ENCODE measurements at places on chromosomes 12 and 14. TPM values are rescaled to one million over a fixed set of nuclear protein-coding genes. Genes with fewer than 3 reads are reported as not detected.

DNA sequence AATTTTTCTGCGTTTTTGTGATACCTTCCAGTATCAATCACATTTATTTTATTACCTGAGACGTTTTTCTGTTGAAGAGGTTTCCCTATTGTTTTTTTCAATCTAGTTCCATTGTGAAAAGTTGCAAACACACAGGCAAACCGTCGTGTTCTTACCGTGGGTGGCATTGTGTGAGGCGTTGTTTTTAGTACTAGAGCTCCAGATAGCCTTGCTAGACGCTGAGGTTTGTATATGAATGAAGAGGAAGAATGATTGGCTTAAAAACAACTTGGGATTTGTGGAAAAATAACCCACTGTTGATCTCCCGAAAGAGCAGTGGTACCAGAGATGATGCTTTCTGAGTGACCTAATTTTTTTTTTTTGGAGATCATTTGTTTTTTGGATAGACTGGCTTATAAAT, 1.0 kb downstream of the SOCS4 start:
- no peak for DNase-seq

- no peak for DNase-seq
Measured at GRCh38 chr12:122544537-122544936, 17.5 kb downstream of the KNTC1 start.

DNA sequence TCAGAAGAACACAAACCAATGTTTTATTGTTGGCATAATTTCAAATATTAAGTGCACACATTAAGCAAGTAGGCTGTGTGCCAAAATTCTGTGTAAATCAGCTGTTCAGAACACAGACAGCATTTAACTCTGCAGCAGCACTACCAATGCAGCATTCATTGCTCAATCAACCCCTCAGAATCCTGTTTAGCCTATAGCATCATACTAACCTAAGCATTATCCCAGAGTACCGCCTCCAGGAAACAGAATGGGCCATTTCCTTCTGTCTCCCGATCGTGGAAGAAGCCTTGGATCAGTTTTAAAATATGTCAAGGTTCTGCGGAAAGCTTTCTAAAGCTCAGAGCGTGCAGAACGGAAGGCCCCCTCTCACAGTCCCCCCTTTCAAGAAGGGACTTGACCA, 3.3 kb downstream of the IL26 start:
- peak; percentile 24 for DNase-seq

DNA sequence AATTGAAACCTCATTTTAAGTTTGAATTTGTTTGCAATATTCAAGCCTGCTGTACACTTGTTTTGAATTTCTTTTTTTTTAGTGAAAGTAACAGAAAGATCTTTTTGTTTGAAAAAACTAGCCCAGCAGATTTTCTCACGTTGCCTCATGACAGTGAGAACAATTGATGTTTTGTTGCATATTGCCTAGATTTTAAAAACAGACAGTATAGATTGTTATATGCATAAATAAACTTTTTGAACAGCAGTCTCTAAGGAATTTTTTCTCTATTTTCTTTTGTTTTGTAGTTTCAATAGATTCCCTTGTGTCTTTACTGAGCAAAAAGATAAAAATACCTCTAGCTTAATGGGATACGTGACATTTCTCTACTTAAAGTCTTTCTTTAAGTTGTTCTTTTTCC, 15.4 kb downstream of the OR6C6 start:
- DNase-seq: no peak

- no peak for DNase-seq
Measured at GRCh38 chr12:88969127-88969526, 383.2 kb downstream of the DUSP6 start.

GRCh38 chr14:86961106-86961716, 1031.8 kb downstream of the GALC start:
- no peak for DNase-seq

GRCh38 chr14:29755311-29756018, 172.2 kb downstream of the PRKD1 start:
- no peak for DNase-seq

DNA sequence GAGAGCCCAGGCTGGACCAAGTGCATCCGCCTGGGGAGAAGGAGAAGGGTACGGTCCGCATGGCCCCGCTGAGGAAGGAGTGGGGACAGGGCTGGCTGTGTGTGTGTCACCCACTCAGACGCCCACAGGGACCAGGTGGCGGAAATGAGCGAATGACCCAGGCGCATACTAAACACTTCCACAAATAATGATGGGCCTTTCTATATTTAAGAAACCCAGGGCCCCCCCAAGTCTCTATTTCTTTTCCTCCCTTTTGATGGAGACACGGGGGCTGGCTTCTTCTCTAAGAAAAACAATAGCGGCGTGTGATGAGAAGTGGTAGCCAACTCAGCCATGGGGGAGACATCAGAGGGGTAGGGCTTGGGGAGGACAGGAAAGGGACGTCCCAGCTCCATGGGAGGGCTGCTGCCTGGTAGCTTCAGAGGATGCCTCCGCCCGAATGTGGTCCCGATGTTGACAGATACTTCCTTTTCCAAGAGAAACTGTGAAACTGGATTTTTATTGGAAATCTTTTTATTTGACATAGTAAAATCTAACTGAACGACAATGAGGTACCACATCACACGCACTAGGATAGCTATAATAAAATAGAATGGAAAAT, 6.3 kb upstream of the MAP1LC3B2 start:
- no peak for DNase-seq

DNA sequence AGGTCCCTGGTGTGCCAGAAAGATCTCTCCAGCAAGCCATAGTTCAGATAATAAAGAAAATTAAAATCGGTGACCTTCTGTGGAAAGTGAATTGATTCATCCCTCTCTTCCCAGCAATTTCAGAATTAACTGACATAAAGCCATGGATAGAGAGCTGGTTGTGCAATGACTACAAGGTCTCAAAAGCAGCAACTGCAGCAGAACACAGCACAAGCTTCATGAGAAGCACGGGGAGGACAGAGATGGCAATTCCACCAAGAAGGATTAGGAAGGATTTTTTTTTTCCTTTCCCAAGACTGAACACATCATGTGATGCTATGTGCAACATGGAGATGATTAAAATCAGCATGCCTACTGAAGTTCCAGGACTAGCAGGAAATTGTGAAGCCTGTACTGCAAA, 154.9 kb upstream of the PLEKHG7 start:
- DNase-seq: no peak

- DNase-seq: peak; percentile 42
Measured at GRCh38 chr12:59046763-59047534, 126.6 kb upstream of the LRIG3 start.

DNA sequence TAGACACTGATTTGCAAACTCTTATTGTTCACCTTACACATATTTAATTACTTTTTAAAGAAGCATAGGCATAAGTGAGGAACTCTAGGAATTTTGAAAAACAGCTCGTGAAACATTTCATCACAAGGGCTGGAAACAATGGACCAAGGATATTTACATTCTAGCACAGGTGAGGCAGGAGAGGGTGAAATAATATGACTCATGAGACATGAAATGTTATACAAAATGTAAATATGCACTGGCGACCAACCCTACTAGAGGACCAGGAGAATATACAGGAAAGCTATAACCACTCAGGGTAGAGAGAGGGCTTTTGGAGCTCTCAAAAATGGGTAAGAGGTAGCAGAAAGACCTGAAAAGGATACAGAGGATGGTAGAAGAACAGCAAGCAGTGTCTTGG, 115.3 kb downstream of the PTGER2 start:
- DNase-seq: no peak

- no peak for DNase-seq
Measured at GRCh38 chr14:102226356-102227125, 78.4 kb downstream of the MOK start.

DNA sequence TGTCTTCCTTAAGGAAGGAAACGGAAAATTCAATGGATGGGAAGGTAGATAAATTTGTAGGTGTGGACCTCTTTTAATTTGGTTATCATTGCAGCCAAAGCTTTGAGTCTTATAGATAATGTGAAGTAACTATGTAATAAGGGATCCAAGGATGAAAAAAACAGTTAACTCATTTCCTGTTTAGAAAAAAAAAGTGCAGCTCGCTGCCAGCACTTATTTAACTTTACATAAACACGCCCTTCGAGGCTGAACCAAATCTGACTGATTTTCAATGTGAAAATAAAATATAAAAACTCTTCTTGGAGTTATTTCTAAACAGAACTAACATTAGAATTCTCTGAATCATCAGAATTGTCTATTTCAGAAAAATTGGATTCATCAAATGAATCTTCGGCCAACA, 7.0 kb downstream of the NUBPL start:
- DNase-seq: no peak

DNA sequence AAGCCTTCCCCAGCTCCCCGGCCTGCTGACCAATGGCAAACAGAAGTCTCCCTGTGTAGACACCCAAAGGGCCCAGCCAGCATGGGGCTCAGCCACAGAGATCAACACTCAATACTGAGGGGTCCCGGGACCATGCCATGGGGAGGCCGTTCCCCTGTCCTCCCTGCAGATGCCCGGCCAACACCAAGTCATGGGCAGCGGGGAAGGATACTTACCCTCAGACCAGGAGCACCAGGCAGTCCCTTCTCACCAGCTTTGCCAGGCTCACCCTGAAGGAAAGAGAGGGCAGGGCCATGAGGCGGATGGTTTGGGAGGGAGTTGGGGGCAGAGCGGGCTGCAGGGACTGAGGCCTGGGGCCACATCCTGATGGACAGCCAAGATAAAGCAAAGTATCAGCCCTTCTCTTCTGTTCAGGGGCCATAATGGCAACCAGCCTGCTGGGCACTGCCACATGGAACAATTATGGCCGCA, 19.9 kb downstream of the COL2A1 start:
- no peak for DNase-seq

GRCh38 chr12:13817131-13817530, 164.3 kb downstream of the GRIN2B start:
- no peak for DNase-seq

GRCh38 chr12:67853204-67853603, 136.0 kb upstream of the IFNG-AS1 start:
- peak; percentile 88 for DNase-seq

GRCh38 chr12:2507814-2508213, 287.0 kb upstream of the FKBP4 start:
- DNase-seq: peak; percentile 19

- no peak for DNase-seq
Measured at GRCh38 chr14:69244946-69245345, 15.0 kb upstream of the GALNT16 start.

DNA sequence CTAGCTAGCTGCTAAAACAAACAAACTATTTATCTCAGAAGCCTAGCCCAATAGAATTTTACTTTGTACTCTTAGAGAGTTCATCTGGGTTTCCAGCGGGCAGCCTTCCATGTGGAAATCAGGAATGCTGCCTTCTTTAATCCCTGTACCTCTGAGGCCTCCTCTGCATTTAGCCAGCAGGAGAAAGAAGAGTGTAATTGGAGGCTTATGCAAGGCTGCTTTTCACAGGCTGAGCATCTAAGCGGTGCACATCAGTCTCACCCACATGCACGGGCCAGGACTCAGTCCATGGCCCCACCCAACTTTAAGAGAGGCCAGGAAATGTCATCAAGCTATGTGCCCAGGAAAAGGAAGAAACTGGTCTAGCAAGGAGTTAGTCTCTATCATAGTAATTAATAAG, 14.0 kb upstream of the PTGDR start:
- DNase-seq: peak; percentile 48

DNA sequence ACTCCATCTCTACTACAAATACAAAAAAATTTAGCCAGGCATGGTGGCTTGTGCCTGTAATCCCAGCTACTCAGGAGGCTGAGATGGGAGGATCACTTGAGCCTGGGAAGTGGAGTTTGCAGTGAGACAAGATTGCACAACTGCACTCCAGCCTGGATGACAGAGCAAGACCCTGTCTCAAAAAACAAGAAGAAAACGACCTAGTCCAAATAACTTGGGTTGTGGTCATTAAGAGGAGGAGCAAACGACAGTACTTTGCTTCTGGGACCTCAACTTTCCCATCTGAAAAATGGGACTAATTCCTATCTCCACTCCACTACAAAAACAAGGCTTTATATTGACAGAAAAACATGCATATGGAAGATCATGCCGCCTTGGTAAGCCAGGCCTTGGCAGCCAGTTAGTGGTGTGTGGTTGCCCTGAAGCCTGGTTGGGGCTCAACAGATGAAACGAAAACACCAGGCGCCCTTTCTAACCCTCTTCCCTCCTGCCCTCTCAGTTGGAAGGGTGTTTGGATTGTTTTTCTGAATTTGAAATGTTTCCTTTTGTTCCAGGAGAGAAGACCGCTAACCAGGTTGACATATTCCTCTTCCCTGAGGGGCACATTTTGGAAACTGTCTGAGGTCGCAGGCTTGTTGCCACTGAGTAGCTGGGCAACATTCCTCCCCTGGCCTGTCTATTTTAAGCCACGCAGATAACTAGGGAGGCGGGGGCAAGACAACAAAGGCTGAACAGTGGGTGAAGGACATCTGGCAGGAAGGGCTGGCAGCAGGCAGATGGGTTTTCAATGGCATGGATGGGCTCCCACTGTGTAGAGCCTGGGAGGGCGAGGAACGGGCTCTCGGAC, 13.7 kb upstream of the VPS37B start:
- DNase-seq: peak; percentile 10

DNA sequence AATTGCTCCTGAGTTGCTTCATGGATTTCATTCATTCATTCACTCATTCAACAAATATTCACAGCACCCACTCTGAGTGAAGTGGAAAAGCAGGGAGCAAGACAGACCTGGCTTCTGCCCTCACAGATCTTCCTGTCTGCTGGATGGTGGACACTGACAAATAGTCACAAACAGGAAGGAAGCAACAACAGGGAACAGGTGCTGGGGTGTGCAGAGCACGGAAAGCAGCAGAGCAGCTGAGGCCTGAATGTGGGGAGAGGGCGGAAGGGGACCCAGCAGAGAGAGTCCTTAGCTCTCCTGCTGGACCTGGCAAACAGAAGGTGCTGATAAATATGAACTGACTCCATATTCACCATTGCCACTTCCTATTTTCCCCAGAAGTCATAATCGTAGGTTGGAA, 54.4 kb downstream of the SETD3 start:
- no peak for DNase-seq

- DNase-seq: no peak
Measured at GRCh38 chr12:13313886-13314285, 117.4 kb downstream of the EMP1 start.

Gene BIN2
- total RNA-seq: 4.6 TPM

Gene TPPP2
- not detected for total RNA-seq

Gene MFAP5
- 53.0 TPM for total RNA-seq

Gene TGFB3
- total RNA-seq: 287 TPM

Gene LRRC10
- 0.24 TPM for total RNA-seq

Gene LTBP2
- total RNA-seq: 103 TPM

Gene DPY19L2
- 22.9 TPM for total RNA-seq

Gene KERA
- total RNA-seq: 3.1 TPM

Gene HNF1A
- total RNA-seq: 2.2 TPM

Gene PSMB11
- total RNA-seq: 2.2 TPM

Gene CFAP251
- 15.9 TPM for total RNA-seq

Gene IL31
- not detected for total RNA-seq

Gene KRT6C
- 2.6 TPM for total RNA-seq
